ENCODE measurements at places on chromosomes 13 and 19.

DNA sequence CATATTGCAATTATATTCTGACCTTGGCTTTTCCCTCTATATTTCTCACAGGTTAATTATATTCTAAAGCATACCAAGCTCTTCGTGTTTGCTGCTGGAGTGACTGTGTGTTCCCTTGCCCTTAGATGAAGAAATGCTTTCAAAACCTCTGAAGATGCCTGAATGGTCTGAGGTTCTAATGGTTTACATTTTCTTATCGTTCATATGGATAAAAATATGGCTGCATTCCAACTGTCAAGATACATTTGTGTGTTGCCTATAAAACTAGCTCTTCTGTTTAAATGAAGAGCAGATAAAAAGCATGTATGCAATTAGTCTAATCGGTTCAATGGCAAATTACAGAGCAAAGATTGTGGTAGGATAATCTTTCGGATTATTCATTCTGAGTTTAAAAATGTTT is 68.4 kb upstream of the ANKRD10 start:
- no peak for DNase-seq

- DNase-seq = peak; percentile 76
These were observed 249.0 kb downstream of the DLEU7 start for GRCh38 chr13:50594276-50595051.

DNA sequence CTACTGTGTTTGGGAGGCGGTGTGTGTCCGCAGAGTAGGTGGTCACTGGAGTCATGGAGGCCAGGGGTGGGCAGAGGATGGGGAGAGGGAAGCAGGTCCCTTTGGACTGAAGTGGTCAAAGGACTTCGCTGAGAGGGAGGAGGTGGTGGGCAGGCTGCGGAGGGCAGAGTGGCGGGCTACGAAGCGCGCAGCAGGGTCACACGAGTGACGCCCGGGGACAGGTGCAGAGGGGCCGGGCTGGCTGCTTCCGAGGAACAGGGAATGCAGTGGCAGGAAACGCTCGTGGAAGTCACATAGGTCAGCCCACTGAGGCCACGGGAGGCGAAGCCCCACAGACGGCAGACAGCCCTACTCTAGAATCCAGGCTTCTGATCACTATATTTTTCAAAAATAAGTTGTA is 111.5 kb downstream of the URI1 start:
- no peak for DNase-seq

- DNase-seq = no peak
These were observed 898.3 kb upstream of the PCDH9 start for GRCh38 chr13:68128297-68128915.

DNA sequence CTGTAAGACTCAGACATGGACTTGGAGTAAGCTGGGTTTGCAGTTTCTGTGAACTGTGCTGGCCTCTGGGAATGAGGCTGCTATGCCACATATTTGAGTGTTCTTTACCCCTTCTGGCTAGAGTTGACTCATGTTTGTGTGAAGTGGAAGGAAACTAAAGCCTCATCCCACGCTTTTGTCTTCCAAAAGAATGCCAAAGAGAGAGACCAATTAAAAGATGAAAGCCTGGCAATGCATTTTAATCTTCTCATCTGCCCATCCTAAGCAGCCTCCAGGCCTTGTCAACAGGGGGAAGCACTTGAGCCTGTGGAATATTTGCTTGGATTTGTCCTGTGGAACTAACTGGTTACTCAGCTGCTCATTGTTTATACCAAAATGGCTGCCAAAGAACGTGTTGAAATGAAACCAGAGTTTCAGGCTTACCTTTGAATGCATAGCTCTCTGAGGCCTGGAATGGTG is 49.1 kb downstream of the LMO7 start:
- no peak for DNase-seq
